Spleen (tissue), 13 donors: ENCODE measurements at places on chromosomes 2 and 18. TPM values are rescaled to one million over a fixed set of nuclear protein-coding genes. Genes with fewer than 3 reads are reported as not detected.

The DES gene
- 4.3 TPM for total RNA-seq

DNA sequence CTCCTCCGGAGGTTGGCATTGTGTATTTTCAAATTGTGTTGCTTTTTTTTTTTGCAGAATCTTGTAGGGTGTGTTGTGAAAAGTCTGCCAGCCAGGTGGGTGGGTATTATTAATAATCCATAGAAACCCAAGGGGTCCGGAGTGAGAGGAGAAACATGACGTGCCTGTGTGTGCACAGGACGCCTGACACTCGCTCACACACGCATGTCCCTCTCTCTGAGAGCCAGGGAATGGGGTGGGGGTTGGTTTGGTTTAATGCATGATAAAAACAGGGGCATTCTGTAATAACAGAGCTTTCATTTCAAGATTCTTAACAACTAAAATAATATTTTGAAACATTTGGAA lies 224.8 kb downstream of the FAM210A start:
- DNase-seq, result no peak

The SCYGR5 gene
- not detected for total RNA-seq

DNA sequence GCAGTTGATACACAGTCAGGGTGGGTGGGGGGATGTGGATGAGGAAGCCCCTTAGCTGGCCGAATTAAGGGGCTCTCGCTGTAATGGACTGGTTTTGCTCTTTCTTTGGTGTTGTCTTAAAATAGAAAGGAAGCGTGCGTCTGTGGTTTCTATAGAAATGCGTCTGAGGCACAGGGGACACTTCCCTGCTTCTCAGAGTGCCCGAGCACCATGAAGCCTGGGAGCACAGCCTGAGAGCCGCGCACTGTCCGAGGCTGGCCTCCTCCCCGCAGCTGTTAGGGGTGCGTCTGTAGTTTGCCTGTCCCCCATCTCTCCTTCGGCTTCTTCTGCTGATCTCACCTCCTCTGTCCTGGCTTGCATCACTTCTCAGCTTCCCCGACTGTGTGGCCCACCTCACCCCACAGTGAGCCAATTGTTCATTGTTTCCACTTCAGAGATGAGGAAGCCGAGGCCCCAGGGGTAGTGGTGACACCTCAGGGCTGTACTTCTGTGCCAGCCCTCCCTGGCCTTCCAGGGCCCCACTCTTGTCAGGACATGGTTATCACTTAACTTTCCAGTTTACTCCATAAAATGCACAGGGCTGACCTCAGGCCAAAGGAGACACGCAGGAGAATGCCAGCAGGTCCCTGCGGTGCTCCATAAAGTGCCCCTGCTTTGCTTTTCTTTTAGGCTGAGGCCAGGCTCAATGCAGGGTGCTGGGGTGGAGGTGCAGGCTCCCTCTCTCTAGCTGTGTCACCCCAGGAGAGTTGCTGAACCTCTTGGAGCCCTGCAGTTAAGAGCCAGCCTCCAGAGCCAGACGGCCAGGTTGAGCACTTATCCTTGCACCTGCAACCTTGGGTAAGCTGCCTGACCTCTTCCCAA lies 210.6 kb downstream of the SEPTIN10 start:
- DNase-seq, result no peak

- DNase-seq, result no peak
Measured at GRCh38 chr2:118968042-118968441, 26.0 kb downstream of the MARCO start.

The LIPG gene
- not detected for total RNA-seq

The SERPINB12 gene
- total RNA-seq, result not detected

GRCh38 chr2:120105360-120105759 lies 92.5 kb downstream of the EPB41L5 start:
- DNase-seq, result no peak

DNA sequence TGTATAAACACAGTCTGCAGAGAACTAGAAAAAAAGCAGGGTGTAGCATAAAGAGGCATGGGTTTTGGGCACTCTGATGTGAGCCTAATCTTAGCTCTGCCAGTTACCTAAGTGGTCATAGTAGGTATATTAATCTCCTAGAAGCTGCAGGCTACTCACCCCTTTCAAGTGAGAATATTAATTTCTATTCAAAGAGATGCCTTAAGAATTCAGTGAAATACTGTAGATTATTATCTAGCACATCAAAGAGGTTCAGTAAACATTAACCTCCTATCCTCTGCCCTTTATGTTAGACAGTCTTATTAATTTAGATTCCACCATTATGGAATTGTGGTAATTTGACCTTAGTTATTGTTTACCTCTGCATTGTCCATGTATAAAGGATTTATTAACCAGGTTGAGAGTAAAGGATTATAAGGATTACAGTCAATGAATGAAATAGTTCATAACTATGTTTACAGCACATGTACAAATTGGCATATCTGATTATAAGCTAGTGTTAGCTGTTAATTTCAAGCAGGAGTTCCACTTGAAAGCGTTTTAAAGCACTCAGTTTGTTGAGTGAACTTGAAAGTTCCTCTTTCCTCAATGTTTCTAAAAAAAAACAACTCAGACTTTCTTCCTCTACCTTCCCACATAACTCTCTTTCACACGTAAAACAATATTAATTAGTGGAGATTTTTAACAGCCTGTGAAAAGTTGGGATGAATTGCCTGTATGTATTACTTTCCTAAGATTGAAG lies 150.6 kb upstream of the EPC2 start:
- no peak for DNase-seq

DNA sequence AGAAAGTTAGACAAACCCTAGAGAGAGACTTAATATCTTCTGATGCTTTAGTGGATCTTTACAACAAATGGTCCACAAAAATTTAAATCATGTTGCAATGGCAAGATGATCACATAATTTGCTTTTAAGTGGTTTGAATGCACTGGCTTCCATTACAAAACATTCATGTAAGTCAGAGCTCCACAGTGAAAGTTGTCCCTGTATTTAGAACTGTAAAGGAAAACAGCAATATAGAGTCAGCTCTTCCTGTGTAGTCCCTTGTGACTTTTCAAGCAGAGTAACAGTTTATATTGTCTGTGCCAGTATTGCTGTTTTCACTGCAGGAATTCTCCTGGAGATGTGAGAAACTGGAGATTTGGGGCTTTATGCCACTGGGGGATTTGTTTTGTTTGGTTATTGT lies 77.7 kb downstream of the MEIS1 start:
- DNase-seq, result no peak

The CERKL gene
- 0.95 TPM for total RNA-seq

The RIF1 gene
- 42.4 TPM for total RNA-seq

The MTERF4 gene
- 64.5 TPM for total RNA-seq

The IL36RN gene
- not detected for total RNA-seq

DNA sequence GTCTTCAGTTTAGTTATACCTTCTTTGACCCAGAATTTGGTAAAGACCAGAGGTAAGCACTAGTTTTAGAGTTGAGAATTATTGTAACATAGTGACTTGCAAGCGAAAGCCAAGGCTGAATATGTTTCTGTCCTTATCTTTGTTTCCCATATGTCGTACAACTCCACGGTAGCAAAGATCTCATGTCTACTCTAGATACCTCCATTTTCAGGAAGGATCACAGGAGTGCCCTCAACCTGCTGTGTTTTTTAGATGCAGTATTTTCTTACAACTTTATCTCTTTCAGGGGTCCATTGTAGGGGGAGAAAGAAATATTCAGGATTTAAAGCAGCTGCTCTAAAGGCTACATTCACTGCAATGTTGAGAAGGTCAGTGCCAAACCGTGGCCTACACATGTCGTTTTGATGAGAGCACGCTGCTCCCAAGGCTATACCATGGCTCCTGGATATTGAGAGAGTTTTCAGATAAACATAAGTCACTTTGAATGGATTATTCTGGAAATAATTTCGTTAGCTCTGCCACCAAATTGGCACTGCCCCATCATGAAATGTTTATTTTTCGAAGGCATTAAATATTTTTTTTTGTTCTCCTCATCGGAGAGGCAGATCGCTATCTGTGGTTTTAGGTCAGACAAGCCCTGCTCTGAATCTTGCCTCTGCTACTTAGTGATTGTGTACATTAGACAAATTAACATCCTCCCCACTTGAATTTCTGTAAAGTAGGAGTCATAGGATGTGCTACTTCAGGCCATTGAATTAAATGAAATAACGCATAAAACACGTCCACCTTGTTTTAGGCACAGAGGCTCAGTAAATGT lies 2.1 kb downstream of the RHBDD1 start:
- no peak for DNase-seq
